Activated T-cell treated with anti-CD3 and anti-CD28 coated beads, Interleukin-2, amount 50 U/mL, for 72 hours (primary cell): ENCODE measurements at places on chromosomes 11 and 22.
A peak's percentile ranks its signal among the peaks of the same experiment; 100 is the strongest.

DNA sequence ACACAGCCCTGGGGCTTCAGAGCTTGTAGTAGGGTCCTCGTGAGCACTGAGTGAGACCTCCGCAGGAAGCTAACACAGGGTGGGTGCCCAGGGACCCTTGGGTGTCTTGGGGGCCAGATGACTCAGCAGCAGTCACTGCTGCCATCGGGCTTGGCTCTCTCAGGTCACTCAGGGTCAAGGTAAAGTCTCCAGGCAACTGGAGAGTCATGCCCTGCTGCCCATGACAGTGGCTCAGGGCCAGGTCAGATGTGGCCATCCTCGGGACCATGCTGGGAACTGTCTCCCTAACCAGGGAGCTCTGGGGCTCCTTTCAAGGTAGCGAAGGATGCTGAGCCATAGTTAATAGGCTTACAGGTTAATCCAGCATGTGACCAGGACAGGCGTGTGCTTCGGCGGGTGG, 44.4 kb upstream of the SLC22A12 start:
- DNase-seq: no peak

DNA sequence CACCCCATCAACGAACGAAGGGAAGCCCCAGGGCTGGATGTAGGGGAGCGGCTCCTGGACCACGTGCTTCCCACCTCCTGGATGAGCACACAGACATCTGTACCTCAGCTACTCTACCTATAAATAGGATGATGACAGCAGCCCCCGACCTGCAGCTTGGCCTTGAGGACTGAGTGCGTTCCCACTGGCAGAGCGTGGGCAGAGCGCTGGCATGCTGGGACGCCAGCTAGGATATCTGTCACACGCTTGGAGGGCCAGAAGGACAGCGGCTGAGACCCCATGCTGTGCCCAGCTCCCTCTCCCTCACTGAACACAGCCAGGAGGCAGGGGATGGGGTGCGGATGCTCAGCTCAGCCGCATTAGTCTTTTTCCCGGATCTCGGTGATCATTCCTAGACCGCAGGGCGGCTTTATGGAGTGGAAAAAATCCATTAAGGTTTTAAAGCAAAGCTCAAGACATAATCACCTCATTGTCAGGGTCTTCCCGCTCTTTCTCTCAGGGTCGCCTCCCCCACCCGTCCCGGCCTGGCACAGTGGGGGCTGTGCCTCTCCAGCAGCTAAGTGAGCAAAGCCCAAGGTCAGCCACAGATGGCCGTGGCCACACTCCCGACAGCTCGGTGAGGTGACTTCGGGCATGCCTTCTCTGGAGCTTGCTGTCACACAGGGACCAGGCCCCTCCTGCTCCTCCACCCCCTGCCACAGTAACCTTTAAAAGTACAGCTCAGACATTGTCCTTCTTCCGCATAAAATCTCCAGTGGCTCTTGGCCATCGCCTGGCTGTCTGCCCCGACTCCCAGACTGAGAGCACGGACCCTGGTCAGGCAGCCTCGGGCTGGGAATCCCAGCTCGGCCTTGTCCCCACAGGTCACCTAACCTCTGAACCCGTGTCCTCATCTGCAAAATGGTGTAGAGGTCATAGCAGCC, 69.6 kb upstream of the SHISAL1 start:
- DNase-seq: no peak

DNA sequence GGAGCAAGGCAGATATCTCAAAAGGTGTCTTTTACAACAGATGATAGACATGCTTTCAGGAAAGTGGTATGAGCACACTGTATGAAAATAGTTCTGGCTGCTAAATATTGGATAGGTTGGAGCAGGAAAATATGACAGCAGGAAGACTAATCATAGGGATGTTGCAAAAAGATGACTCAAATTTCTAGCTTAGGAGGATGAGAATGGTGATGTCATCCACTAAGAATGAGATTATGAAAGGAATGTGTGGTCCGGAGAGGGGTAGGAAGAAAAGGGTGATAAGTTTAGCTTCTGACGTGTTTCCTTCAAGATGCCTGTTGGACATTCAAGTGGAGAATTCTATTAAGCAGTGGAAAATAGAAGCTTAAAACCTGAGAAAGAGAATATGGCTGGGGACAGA, 46.4 kb downstream of the RCN1 start:
- DNase-seq: no peak

- DNase-seq: no peak
Observed at GRCh38 chr22:41831383-41831782, 1.5 kb upstream of the SREBF2 start.

GRCh38 chr11:75429902-75430713, 2.9 kb downstream of the KLHL35 start:
- peak; percentile 67 for DNase-seq

- no peak for DNase-seq
Observed at GRCh38 chr11:8503910-8504364, 90.1 kb downstream of the STK33 start.

DNA sequence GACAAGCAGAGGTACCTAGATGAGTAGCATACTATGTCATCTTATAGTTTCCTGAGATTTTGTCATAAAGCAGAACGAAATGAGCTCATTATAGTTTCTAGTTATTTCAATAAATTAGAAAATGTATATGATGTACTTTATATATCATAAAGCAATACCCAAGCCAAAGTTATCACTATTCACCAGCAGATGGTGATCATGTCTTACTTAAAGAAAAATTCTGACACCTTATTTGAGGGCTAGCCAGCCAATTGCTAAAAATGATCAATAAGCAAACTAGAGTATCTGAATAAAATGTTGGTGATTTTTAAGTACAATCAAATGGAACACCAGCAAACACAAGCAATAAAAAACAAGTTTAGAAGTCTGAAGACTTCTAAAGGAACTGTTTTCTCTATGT, 44.1 kb downstream of the RSF1 start:
- no peak for DNase-seq

GRCh38 chr11:30511408-30511807, 74.7 kb downstream of the MPPED2 start:
- DNase-seq: no peak

DNA sequence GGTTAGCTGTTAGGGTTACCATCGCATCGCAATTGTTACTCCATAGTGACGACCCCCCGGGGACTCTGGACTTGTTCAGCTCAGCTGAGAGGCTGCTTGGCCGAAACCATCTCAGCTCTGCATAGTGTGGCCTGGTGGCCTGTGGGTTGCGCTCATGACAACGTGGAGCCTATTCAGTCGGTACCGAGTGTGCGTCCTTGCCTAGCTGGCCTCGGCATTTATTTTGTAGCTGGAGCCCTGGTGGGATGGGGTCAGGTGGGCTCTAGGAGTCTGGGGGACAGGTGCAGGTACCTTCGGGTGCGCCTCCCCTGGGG, 13.5 kb downstream of the LRP5 start:
- no peak for DNase-seq

GRCh38 chr11:19288256-19288655, 47.5 kb upstream of the E2F8 start:
- no peak for DNase-seq

GRCh38 chr11:82792319-82792718, 58.7 kb upstream of the FAM181B start:
- no peak for DNase-seq

- DNase-seq: no peak
Observed at GRCh38 chr22:37747080-37747714, 50.3 kb downstream of the TRIOBP start.

DNA sequence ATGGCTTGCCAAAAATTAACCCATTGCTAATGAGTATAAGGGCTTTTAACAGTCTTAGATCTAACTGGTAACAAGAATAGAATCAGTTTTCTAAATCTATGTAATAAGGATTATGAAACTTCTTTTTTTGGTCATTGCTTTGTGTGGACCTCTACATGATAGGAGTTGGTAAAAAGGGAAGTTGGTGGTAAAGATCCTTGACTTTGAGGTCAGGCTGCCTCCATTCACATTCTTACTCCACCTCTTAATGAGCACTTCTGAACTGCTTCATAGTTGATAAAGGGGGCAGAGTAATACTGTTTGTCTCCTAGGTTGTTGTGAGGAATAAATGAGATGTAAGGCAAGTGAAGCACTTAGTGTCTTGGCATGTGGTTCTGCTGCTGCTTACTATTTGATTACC, 10.6 kb downstream of the EIF3M start:
- DNase-seq: no peak

DNA sequence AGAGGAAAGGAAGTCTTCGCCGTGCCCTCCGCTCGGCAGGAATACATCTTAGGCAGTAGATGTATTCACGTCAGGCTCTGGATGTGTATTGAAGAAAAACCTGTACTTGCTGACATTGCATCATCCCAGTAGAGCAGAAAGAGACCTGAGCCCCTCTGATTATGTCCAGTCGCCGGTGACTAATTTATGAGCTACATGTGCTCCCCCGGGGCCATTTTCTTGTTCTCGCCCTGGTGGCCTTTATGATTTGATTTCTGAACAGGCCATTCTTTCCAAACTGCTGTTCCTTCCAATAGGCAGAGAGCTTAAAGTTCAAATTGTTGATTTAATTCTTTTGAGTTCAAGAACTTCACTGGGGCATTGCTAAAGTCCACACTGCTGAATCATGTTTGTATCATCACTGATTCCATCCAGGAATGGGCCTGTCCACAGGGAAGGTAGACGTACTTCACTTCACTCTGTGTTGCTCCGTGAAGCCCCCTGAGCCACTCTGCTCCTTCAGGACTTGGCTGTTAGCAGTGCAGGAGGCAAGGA, 137.3 kb upstream of the RASSF10 start:
- DNase-seq: no peak

GRCh38 chr11:8934742-8935488, 2.2 kb upstream of the C11orf16 start:
- DNase-seq: no peak

- no peak for DNase-seq
Observed at GRCh38 chr11:19721176-19721575, 8.5 kb downstream of the NAV2 start.

DNA sequence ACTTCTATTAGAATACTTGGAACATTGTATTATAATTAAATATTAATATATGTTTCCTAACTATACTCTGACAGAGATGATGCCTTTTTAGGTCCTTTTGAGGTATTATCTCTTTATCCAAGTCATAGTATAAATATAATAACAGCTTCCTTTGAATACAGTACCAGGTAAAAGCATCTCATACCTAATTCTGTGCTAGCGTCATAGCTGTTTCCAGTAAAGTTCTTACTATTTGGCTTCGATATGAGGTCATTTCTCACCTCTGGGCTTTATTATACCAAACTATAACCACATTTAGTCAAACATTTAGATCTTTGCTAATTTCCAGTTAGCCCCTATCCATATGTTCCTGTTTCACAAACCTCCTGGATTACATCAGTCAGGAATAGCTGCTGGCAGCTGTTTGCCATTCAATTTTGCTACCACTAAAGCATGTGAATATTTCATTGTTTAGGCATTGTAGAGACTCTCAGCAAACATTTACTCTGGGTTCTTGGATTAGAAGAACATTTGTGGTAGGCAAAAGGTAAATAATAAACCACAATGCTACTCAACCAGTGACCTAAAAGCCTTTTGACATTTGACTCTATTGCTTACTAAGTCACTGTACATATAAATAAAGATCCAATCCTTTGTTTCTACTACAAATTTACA, 255.1 kb downstream of the TTC28 start:
- DNase-seq: no peak

GRCh38 chr11:123426789-123427188, 3.3 kb upstream of the GRAMD1B start:
- no peak for DNase-seq

GRCh38 chr22:39631381-39632286, 61.1 kb downstream of the CACNA1I start:
- no peak for DNase-seq

DNA sequence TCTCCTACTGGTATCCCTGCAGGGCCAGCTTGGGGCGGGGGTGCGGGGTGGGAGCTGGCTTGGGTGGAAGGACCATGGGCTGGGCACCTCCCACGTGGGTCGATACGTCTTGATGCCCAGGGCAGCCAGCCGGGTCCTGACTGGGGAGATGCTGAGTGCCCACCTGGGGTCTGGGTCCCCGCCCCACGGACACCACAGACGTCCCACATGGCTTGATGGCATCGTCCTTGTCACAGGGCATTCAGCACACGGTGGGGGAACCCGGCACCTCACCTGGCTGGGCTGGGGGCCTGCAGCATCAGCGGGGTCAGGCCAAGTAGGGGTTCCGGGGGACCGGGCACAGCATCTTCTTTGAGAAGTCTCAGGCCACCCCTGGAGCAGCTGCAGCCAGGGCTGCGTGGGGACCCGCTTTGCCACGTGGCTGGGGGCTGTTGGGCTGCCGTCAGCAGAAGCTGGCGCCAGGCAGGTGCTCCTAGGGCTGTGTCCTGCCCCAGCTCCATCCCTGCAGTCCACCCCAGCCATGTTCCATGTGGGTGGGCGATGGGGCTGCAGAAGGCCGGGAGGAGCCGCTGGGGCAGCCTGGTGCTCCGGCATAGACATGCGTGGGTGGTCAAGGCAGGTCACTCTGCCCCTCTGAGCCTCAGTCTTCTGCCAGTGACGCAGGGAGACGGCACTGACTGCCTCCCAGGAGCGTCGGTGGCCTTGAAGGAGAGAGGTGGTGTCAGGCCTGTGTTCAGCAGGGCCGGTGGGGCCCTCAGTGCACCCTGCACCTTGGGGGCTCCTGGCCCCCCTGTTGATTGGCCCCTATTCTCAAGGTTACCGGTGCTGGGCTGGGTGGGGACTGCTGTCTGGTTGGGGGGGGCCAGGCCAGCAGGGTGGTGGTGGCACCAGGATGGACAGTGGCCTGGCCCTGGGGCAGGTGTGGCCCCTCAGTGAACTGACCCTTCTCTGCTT, 8.4 kb downstream of the SELENOO start:
- no peak for DNase-seq

- DNase-seq: no peak
Observed at GRCh38 chr22:20829491-20830134, 29.0 kb downstream of the PI4KA start.

- DNase-seq: no peak
Observed at GRCh38 chr11:113278925-113279324, 35.5 kb upstream of the TTC12 start.

DNA sequence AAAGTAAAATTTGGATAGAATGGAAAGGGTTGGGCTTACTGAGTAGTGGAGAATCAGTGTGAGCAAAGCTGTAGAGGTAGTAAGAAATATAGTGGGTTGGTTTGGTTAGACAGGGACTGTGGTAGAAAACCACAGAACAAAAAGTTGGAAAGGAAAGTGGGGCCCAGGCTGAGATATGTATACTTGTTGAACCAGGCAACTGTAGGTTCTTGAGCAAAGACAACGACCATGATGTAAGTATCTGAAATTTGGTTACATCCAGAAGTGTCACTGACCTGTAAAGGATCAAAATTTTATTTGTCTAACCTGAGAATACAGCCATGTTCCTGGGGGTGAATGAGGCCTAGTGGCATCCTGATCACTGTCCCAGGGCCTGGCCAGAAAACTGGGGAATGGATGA, 114.1 kb downstream of the STIM1 start:
- peak; percentile 71 for DNase-seq

DNA sequence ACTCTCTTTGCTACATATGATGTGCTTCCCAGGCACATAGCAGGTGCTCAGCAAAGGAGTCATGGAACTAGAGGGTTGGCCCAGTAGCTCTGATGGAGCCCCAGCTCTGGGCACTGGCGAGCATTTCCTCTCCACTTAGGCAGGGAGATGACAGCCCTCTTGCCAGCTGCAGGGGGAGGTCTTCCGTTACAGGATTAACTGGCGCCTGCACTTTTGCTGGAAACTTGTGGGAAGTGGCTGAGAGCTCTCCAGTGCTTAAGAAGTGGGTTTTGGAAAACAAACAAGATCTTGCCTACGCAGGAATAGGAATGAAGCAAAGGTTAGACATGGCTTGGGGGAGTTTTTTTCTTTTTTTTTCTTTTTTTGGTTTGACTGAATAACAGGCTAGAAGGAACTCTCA, 75.5 kb downstream of the MICAL2 start:
- DNase-seq: no peak
